ENCODE measurements at places on chromosomes 3 and 15. TPM values are rescaled to one million over a fixed set of nuclear protein-coding genes. Genes with fewer than 3 reads are reported as not detected.

GRCh38 chr3:138154534-138154933 is 20.2 kb downstream of the DBR1 start:
- no peak overlapping the region for H3K4me3 ChIP-seq
- H3K36me3 ChIP-seq = no peaks in the 10 kb centered on the region
- no peaks in the 10 kb centered on the region for H3K27me3 ChIP-seq
- DNase-seq = no peak

DNA sequence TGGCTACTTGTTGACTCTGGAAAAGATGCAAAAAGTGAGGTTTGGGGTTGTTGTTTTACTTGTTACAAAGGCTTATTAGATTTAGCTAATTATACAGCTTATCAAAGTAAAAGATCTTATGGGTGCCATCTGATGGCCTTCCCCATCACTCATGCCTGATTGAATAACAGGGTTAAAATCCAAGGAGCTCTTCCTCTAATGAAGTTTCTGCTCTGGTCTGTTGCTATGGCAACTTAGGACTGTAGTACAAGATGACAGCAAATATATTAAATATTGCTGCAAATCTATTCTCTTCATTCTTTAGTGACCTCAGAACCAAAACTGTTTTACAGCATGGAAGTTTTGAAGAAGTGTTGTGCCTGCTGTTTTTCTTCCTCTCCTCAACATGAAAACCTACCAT is 45.6 kb upstream of the SRGAP3 start:
- H3K36me3 ChIP-seq = no peaks in the 10 kb centered on the region
- no peak for DNase-seq
- no peaks in the 10 kb centered on the region for H3K4me1 ChIP-seq
- peaks cover 2% of the 10 kb centered on the region for H3K27me3 ChIP-seq

GPR149 gene
- total RNA-seq = not detected

GRCh38 chr3:8733332-8734094 is at the start of gene CAV3:
Gene CAV3, plus strand, starts transcription at chr3:8733802. Its CDS starts 75 bp downstream, at chr3:8733877.
- no peak for DNase-seq
- H3K27me3 ChIP-seq = no peaks in the 10 kb centered on the region
- H3K4me1 ChIP-seq = no peaks in the 10 kb centered on the region
- no peaks in the 10 kb centered on the region for H3K36me3 ChIP-seq
- H3K27ac ChIP-seq = no peak within 1 kb of the TSS

STRC gene
- total RNA-seq = not detected

DNA sequence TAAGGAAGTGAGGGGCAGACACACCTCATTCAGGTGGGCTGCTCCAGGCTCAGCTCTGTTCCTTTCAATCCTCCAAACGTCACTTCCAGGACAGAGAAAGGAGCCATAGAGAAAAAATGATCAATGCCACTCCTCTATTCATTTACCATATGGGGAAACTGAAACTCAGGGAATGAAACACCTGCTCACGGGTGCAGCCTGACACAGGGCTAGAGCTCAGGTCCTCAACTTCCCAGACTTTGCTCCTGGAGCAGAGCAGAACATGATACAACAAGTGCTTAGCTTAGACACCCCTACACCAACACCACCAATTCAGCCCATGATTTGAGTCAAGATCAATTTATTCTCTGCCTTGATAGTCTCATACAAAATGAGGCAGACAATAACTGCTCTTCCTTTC is 58.5 kb upstream of the LPP start:
- no peak overlapping the region for H3K27ac ChIP-seq
- H3K27me3 ChIP-seq = no peaks in the 10 kb centered on the region
- no peak overlapping the region for H3K4me3 ChIP-seq
- DNase-seq = no peak

DNA sequence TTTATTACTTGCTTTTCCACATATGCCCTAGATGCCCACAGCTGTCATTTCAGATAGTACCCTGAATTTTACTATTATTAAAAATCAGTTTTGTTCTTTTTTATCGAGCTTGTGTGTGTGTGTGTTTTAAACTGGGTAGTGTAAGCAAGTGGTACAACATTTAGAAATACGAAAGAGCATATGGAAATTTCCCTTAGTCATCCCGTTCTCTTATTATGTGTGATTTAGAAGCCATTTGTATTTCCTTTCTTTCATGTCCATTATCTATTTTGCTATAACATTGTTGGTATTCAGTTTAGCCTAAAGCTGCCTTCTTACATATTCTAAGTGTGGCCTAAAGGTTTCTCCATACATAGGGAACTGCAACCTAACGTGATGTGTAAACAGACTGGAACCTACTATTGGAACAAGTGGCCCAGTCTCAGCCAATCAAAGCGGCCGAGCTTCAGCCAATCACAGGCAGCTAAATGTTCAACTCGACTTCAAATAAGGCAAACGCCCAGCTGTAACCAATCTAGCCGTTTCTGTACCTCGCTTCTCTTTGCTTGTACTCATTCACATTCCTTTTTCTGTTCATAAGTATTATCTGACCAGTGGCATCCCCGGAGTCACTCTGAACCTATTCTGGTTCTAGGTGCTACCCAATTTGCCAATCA is 14.7 kb upstream of the SYN2 start:
- H3K27me3 ChIP-seq = no peaks in the 10 kb centered on the region
- H3K27ac ChIP-seq = no peak overlapping the region
- H3K4me1 ChIP-seq = no peaks in the 10 kb centered on the region
- no peak for DNase-seq

FRMD5 gene
- total RNA-seq = 18.3 TPM

DNA sequence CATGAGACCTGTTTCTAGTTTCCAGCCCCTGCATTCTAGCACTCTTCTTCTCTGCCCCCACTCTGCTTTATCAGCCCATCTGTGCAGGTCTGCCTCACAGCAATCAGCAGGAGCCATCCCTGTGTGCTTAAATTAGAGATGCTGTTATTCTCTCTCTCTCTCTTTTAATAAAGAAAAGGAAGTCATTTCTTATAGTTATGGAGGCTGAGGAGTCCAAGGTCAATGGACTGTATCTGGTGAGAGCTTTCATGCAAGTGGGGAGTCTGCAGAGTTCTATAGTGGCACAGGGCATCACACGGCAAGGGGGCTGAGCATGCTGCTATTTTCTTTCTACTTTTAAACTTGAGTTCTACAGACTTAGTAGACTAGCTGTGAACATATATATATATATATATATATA is 4.5 kb upstream of the ST6GAL1 start:
- peaks cover 2% of the 10 kb centered on the region for H3K27me3 ChIP-seq
- no peaks in the 10 kb centered on the region for H3K4me1 ChIP-seq
- no peak for DNase-seq
- H3K36me3 ChIP-seq = no peaks in the 10 kb centered on the region
- H3K4me3 ChIP-seq = no peak overlapping the region

GRCh38 chr15:57333487-57333886 is 42.8 kb upstream of the CGNL1 start:
- no peak overlapping the region for H3K27ac ChIP-seq
- DNase-seq = no peak
- no peak overlapping the region for H3K4me3 ChIP-seq
- no peaks in the 10 kb centered on the region for H3K36me3 ChIP-seq
- no peaks in the 10 kb centered on the region for H3K27me3 ChIP-seq

CASR gene
- total RNA-seq = not detected

LNP1 gene
- total RNA-seq = 1.8 TPM

RBMS3 gene
- 1.1 TPM for total RNA-seq

GRCh38 chr3:136973352-136973751 is 15.6 kb downstream of the IL20RB start:
- no peak overlapping the region for H3K27ac ChIP-seq
- no peak overlapping the region for H3K4me3 ChIP-seq
- no peaks in the 10 kb centered on the region for H3K27me3 ChIP-seq

DNA sequence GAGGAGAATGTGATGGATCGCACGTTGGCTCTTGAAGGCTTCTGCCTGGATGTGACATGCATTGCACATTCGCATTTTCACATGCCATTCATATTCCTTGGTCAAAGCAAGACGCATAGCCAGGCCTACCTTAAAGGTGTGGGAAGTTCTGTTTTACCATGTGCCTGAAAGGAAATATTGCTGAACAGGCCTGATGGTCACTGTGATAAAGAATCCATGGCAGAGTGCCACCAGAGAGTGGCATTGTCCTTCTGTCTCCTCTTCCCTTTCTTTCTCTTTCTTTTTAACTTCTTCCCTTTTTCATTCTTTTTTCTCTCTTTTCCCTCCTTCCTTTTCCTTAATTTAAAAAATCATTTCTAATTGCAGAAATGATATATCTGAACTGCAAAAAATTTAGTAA is 15.9 kb upstream of the MITF start:
- H3K36me3 ChIP-seq = no peaks in the 10 kb centered on the region
- H3K4me3 ChIP-seq = no peak overlapping the region
- no peak overlapping the region for H3K27ac ChIP-seq
- H3K4me1 ChIP-seq = no peaks in the 10 kb centered on the region
- H3K27me3 ChIP-seq = no peaks in the 10 kb centered on the region

DNA sequence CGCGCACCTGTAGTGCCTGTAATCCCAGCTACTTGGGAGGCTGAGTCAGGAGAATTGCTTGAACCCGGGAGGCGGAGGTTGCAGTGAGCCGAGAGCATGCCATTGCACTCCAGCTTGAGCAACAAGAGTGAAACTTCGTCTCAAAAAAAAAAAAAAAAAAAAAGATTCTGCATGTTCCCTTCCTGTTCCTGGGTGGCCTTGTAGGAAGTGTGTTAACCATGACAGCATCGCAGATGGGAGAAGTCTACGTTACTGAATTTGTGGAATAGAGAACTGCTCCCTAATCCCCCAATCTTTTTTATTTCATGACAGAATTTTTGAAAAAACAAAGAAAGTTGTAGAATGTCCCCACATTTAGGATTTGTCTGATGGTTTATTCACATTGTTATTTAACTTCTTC is 45.4 kb downstream of the FOXL2 start:
- DNase-seq = no peak
- no peak overlapping the region for H3K4me3 ChIP-seq
- H3K4me1 ChIP-seq = no peaks in the 10 kb centered on the region
- H3K27ac ChIP-seq = no peak overlapping the region
- H3K36me3 ChIP-seq = no peaks in the 10 kb centered on the region
- no peaks in the 10 kb centered on the region for H3K27me3 ChIP-seq

- no peaks in the 10 kb centered on the region for H3K36me3 ChIP-seq
- no peak for DNase-seq
- no peaks in the 10 kb centered on the region for H3K27me3 ChIP-seq
- no peaks in the 10 kb centered on the region for H3K4me1 ChIP-seq
- H3K27ac ChIP-seq = no peak overlapping the region
These were observed 343.2 kb downstream of the UNC13C start for GRCh38 chr15:54321426-54321825.

GRCh38 chr15:68582864-68583263 is 4.1 kb downstream of the CORO2B start:
- H3K4me1 ChIP-seq = peaks cover 3% of the 10 kb centered on the region
- H3K27ac ChIP-seq = no peak overlapping the region
- H3K36me3 ChIP-seq = no peaks in the 10 kb centered on the region

- H3K4me3 ChIP-seq = no peak overlapping the region
- no peak overlapping the region for H3K27ac ChIP-seq
- H3K27me3 ChIP-seq = no peaks in the 10 kb centered on the region
These were observed 12.7 kb downstream of the KLF15 start for GRCh38 chr3:126344380-126345041.

DNAH12 gene
- 0.21 TPM for total RNA-seq

KLHDC8B gene
- 6.8 TPM for total RNA-seq

DNA sequence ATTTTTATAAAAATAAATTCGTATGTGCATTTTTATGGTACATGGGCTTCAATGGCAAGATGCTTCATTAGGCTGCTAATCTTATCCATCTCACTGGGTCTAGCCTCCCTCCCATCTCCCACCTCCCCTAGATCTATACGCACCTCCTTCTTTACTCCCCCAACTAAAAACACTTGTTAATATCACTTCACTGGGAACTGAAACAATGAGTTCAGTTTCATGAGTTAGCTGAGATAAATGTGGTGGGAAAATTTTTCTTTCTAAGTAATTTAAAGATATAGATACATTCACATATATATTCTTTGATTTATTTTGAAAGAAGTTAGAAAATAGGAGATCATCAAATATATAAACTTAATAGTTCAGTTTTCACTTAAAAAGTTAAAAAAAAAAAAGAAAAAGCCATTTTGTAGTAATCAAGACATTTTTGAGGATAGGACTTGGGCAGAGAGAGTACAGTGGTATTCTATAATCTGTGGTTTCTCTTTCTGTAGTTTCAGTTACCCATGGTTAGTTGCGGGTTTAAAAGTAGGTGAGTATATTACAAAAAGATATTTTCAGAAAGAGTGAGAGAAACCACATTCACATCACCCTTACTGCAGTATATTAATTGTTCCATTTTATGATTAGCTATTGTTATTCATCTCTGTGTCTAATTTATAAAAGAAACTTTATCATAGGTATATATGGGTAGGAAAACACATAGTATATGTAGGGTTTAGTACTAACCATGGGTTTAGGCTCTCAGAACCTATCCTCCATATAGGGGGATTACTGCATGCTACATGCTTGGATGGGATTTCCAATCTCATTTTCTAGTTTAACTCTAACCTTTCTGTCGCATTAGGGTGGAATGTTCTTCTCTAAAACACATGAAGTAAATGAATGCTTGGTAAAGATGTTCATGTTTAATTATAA is 316.0 kb upstream of the CBLB start:
- H3K4me1 ChIP-seq = no peaks in the 10 kb centered on the region
- no peaks in the 10 kb centered on the region for H3K27me3 ChIP-seq
- no peak overlapping the region for H3K27ac ChIP-seq
- no peak for DNase-seq
- H3K4me3 ChIP-seq = no peak overlapping the region
- no peaks in the 10 kb centered on the region for H3K36me3 ChIP-seq

- H3K4me1 ChIP-seq = no peaks in the 10 kb centered on the region
- H3K36me3 ChIP-seq = no peaks in the 10 kb centered on the region
- no peak for DNase-seq
- no peak overlapping the region for H3K4me3 ChIP-seq
- H3K27me3 ChIP-seq = no peaks in the 10 kb centered on the region
These were observed 343.2 kb upstream of the ADAMTS9 start for GRCh38 chr3:65030847-65031463.

SNTN gene
- not detected for total RNA-seq

DNA sequence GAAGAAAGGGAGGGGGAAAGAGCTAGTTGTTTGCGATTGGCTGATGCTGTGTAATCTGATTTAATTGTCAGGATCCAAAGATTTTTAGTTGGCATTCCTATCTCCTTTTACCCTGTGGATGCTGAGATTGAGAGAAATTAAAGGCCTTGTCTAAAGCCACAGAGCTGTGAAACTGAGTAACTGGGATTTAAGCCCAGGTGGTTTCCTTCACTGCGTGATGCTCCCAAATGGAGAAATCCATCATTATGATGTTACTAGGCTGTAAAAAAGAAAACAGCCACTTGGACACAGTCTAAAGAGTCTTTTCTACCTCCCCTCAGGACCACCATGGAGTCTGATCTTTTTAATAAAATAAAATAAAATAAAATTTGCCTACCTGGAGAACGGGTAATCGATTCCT is 883.0 kb upstream of the NR2F2 start:
- DNase-seq = no peak
- no peaks in the 10 kb centered on the region for H3K27me3 ChIP-seq
- no peak overlapping the region for H3K27ac ChIP-seq
- no peak overlapping the region for H3K4me3 ChIP-seq
- H3K4me1 ChIP-seq = no peaks in the 10 kb centered on the region

GRCh38 chr3:117754058-117754457 is 1044.5 kb downstream of the TUSC7 start:
- no peak for DNase-seq
- no peaks in the 10 kb centered on the region for H3K27me3 ChIP-seq
- H3K36me3 ChIP-seq = no peaks in the 10 kb centered on the region
- H3K4me3 ChIP-seq = no peak overlapping the region

- no peak for DNase-seq
- H3K27me3 ChIP-seq = no peaks in the 10 kb centered on the region
- no peak overlapping the region for H3K27ac ChIP-seq
- H3K4me1 ChIP-seq = no peaks in the 10 kb centered on the region
- H3K36me3 ChIP-seq = no peaks in the 10 kb centered on the region
These were observed 238.0 kb downstream of the FOXP1 start for GRCh38 chr3:71345429-71346040.

Data from Panc1 (cell line).